ENCODE measurements at places on chromosomes 11 and 22.
A peak's percentile ranks its signal among the peaks of the same experiment; 100 is the strongest.

DNA sequence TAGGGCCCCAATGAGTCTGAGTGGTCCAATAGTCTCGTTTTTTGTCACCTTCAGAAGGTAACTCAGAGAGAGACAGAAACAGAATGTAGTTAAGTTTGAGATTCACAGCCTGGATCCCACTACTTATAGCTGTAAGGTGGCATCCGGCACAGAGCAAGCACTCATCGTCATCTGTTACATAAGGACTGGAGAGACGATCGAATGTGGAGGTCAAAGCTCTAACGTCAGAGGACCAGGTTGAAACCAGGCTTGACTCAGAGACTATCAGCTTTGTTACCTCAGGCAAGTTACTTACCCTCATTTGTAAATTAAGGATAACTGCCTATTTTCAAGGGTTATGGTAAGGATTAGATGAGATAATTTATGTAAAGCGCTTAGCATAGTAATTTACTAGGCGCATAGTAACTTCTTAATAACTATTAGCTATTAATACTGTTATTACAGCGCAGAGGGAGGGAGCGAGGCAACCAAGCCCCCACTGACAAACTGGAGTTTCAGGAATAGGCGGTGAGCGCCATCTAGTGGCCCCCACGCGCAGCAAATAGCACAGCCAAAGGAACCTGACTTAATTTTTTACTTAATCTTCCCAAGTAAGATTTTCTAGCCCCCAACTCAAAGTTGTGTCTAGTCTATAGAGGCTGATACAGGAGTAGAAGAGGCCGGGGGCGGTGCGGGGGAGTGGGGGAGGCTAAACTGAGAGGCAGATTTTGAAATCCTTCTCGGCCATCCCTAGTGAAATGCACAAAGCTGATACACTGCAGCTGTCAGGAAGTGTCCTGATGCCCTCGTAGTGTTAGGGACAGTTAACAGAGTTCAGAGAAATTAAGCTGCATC, 29.0 kb upstream of the API5 start:
- DNase-seq = peak; percentile 11

GRCh38 chr22:42174062-42174461, 43.5 kb upstream of the CYP2D6 start:
- DNase-seq = no peak

DNA sequence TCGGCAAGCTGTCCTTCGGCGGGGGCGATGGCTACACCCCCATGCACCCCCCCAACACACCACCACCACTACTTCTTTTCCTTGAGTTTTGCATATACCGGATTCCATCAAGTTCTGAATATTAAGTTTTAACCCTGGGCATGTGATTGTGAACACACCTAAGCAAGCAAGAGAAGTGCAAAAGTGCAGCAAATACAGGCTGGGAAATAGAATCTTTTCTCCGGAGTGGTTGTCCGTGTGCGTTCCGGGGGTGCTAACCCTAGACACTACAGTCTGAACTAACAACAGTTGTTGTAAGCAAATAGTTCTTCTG, 574 bp downstream of the PRSS23 start:
- no peak for DNase-seq

DNA sequence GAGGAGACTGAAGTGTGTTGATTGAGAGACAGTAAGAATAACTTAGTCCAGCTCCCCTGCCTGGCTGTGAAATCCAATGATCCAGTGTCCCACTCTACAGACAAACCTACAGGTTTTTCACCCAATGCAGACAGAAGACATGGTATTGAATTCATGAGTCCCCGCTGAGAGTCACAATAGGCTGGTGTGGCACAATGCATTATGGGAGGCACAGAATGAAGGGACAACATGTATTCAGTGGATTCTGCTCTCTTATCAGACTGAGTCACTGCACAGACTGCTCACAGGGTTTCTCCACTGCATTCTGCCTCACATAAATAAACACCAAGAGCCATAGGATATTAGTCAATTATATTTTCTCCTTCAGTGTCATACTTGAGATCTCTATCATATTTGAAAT, 55.2 kb upstream of the TOP3B start:
- DNase-seq = no peak

DNA sequence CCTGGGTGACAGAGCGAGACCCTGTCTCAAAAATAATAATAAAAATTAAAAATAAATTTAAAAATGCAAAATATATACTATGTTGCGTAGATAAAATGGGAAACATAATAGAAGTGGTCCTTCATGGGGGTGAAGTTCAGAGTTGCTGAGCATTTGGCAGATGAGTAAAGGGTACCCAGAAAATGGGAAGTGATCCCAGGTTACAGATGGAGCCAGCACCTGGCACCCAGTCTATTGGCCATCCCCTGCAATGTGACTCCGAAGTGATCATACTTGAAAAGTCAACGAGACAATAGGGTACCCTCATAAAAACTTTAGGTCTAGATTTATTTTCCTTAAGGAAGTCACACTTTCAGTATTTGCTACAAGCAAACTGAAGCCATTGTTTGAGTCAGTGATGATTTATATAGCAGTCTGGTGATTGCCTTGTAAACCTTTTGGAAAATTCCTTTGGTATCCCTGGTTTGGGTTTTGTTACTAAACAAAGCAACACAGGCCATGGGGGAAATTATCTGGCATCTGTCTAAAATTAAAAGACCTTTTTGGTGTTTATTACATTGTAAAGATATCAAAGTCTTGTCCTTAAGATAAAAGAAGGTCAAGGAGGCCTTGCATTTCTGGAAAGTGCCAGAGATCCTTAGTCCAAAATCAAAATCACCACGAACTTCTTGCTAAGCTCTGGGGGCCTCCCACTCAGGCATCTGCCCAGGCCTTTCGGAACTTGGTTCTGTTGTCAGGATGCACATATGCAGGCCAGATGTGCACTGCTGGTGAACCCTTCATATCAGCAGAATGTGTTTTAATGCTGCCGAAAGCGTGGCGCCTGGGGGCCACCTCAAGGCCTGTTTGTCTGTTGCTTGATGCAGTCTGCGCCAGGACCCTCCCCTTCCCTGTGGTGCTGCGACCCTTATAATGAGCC, 4.3 kb downstream of the SMARCB1 start:
- no peak for DNase-seq

- DNase-seq = no peak
These were observed 9.6 kb upstream of the KCNQ1OT1 start for GRCh38 chr11:2709429-2709828.

DNA sequence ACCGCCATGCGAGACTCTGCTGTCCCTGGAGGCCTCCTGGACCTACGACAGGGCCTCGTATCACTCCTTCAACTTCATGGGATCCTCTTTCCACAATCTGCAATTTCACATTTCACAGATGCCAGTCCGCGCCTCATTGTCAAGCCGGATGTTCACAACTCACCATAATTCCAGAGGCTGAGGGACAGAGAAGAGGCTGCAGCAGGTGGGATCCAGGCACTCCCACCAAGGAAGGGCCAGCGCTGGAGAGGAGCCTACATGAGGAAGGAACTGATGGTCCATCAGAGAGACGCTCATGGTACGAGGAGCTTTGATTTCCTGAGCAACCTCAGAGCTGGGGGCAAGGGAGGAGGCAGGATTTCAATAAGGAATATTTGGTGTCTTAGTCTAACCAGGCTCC, 495.0 kb downstream of the BRD1 start:
- no peak for DNase-seq

GRCh38 chr11:125381499-125382044, 114.5 kb downstream of the FEZ1 start:
- DNase-seq = no peak

DNA sequence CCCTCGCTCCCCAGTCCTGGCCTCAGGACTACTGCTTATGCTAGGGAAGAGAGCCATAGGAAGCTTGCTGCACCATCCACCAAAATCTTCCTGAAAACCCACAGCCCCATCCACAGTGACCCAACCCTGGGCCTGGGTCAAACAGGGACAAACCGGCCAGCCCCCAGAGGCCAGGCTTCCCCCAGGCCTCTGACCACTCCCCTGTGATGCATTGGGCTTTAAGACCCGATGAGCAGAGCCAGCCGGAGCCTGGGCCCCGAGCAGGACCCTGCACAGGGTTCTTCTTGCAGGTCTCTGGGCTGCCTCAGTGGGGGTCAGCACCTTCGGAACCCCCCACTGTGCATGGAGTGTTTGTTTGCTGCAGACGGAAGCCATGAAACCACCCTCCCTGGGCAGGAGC, 583.7 kb downstream of the BRD1 start:
- no peak for DNase-seq

GRCh38 chr11:86804951-86805350, 4.6 kb downstream of the PRSS23 start:
- no peak for DNase-seq

DNA sequence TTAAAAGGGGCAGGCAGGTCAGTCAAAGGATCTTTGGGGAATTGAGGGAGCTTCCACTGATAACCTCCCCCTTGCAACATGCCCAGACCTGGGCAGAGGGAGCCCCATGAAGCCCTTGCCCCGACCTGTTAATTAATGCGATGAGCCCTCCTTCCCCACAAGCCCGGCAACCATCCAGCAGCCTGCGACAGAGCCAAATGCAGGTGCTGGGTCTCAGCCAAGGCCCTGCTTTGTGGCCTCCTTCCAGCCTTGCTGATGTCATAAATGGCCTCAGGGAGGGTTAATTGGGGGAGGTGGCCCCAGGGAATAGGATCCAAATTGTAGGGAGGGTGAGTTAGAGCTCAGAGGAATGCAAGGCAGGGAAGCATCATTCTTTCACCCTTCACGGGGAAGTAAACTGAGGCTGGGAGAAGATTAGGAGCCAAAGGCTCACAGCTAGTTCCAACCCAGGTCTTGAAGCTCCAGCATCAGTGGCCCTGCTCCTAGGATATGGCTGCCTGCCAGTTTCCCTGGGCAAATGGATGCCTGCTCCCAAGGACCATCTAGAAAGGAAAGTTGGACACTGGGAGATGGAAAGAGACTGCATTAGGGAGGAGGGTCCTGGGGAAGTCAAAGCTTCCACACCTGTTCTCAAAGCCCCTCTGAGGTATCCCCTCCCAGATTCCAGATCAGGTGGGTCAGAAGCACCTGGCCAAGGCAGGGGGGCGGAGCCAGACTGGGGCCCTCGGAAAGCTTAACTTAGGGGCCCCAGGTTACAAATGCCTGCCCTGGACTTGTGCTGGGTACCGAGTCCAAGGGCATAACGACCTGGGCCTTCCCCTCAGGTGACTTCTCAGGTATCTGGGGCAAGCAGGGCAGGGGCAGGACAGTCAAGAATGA, 34.1 kb downstream of the LMO1 start:
- no peak for DNase-seq

DNA sequence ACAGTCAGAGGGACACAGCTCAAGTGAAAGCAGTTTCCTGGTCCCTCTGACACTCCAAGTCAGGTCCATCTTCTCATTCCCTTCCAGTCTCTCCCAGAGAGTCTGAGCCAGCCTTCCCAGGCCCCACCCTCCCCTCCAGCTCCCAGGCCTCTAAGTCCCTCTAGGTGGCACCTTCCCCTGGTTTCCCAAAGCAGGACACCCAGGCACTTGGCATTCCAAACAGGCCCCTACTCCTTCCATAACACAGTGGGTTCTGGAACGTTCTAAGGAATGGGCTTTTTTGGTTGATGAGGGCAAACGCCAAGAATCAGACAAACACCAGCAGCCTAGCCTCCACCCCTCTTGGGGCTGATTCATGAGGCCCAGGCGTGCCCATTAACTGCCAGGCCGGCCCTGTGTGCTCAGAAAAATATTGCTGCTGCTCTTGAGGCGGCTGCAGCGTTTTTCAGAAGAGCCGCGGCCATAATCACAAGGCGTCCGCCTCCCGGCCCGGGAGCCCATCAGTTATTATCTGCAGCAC, 418.7 kb downstream of the SOX6 start:
- no peak for DNase-seq

- DNase-seq = no peak
These were observed 135.6 kb downstream of the SBF2 start for GRCh38 chr11:10158461-10158860.

- DNase-seq = no peak
These were observed 670 bp downstream of the SC5D start for GRCh38 chr11:121293288-121293594.
